ENCODE measurements at places on chromosomes 13 and 19.

- no peak for DNase-seq
Measured at GRCh38 chr13:23510979-23511735, 59.1 kb upstream of the TNFRSF19 start.

- DNase-seq, result no peak
Measured at GRCh38 chr19:41851456-41851855, 6.6 kb downstream of the DMRTC2 start.

GRCh38 chr13:113794764-113795173 is 35.7 kb downstream of the TMEM255B start:
- DNase-seq, result no peak

DNA sequence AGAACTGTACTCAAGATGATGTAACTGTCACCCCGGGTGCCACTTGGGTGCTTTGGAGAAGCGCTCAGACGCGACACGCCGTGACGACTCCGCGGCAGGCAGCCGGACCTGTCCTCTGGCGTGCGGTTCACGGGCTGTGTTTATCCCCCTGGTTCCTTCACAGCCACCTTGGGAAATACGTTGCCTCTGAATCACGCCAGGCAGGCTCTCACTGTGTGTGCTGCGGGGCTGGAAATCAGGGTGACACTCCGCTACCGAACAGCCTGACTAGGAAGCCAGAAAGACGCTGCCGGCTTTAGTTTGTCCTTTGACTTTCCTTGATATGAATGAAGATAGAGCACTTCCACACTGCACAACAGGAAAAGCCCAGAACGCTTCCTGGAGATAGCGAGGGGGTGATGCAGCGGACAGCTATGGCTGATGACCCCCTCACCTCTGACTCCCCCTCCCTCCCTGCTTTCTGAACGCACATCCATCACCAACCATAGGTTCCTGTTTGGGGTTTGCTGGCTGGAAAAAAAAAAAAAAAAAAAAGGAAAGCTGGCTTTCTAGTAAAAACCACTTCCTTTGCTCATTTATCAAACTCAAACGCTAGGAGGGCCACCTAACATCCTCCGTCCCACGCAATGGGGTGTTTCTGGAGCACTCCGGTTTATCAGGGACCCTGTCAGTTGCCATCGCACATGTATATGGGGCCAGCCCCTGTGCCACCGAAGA is 3.7 kb upstream of the GP6 start:
- DNase-seq, result peak; percentile 68

DNA sequence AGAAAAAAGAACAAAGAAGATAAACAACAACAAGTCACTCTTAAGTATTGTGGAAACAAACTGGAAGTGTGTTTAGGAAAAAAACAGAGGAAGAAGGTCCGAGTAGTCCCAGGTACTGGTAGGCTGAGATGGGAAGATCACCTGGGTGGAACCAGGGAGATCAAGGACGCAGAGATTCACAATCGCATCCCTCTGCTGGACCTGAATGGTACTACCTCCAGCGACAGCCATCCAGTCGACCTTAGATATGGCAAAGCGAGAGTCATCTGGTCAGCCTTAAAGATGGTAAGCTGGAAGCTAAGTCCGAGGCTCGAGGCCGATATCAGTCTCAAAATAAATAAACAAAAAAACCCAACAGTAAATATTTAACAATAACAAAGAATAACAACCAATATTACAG is 44.9 kb upstream of the ZNF91 start:
- DNase-seq, result no peak

- DNase-seq, result no peak
Measured at GRCh38 chr19:30284885-30285284, 87.3 kb upstream of the ZNF536 start.

GRCh38 chr19:1938071-1938470 is 2.9 kb upstream of the CSNK1G2 start:
- DNase-seq, result no peak

GRCh38 chr13:25196971-25197370 is 24.9 kb upstream of the AMER2 start:
- DNase-seq, result no peak

- no peak for DNase-seq
Measured at GRCh38 chr19:31408460-31409124, 59.4 kb upstream of the TSHZ3 start.

GRCh38 chr19:51593138-51593890 is 22.2 kb downstream of the ZNF175 start:
- DNase-seq, result no peak

DNA sequence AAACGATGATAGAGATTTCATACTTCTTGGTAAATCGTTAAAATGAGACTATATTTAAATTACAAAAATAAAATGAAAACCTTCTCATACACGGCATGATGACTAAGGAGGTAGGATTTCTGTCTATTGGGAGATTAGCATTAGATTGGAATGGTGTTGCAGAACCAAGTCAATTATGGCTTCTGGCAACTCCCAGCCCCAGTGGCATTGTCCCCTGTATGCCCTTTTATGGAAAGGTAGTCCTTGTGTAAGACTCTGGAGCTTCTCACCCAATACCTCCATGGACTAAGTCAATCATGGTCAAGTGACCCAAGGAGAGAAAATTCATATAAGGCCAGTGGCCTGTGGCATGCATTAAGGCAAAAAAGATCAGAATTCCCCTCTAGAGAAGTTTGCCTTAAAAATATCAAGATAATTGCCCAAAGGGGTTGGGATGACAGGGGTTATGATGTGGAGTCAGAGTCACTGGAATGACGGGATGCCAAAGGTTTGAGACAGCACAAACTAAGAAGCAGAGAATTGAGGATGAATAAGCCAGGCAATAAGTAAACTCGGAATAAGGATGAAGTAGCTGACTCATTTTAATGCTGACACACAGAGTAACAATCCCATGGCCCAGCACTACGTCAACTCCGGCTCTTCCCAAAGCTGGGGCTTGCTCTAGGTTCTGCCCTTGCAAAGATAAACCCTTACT is 57.8 kb upstream of the POSTN start:
- DNase-seq, result no peak

DNA sequence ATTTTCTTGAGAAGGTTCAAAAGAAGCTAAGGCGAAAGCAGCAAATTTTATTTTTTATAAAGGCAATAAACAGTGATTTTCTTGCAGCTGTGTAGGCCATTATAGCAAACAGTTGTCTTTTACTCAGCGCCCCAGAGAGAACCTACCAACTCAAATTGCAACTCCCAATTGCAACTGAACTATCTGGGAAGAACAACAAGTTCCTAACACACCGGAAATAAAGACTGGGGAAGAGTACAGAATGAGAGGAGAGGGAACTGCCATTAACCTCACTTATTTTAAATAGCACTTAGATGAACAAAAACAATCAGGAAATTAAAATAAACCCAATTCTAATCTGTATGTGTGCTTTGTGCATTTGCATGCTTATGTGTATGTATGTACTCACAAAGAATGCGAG is 171.1 kb downstream of the KCTD12 start:
- no peak for DNase-seq

DNA sequence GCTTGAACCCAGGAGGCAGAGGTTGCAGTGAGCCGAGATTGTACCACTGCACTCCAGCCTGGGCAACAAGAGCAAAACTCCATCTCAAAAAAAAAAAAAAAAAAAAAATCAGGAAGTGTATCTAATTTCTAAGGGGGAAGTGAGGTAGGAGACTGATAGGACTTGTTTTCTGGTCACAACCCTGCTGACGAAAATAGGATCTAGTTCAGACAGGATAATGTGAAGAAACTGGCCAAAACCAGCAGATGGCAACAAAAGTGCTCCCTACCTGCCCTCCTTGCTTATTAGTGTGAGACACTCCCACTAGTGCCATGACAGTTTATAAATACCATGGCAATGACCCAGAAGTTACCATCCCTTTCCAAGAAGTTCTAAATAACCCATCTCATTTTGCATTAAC is 36.0 kb upstream of the KPNA3 start:
- no peak for DNase-seq

DNA sequence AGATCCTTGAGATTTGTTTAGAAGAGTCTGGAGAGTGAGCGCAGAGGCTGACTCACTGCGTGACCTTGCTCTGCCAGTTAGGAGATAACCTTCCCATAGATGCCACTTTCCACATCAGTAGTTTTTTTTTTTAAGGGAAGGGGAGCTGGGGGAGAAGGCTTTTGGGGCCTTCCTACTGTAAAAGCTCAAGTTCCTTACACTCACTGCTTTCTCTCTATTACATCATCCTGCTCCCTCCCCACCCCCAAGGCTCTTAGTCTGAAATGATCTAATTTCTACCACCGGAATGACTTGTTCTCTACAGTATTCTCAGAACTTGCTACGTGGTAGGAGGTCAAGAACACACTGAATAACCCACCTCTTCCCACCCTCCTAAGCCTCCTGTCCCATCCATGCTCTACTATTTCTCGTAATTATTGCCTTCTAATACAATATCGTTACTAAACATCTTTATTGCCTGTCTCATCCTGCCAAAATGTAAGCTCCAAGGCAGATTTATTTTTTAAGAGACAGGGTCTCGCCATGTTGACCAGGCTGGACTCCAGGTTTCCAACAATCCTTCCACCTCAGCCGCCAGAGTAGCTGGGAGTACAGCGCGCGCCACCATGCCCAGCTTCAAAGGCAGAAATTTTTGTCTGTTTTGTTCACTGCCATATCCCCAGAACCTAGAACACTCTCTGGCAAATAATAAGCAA is 1.2 kb downstream of the LONP1 start:
- peak; percentile 84 for DNase-seq

- no peak for DNase-seq
Measured at GRCh38 chr13:20370815-20371421, 138.8 kb upstream of the GJB6 start.

- DNase-seq, result no peak
Measured at GRCh38 chr19:5628461-5628860, 5.6 kb downstream of the SAFB start.

DNA sequence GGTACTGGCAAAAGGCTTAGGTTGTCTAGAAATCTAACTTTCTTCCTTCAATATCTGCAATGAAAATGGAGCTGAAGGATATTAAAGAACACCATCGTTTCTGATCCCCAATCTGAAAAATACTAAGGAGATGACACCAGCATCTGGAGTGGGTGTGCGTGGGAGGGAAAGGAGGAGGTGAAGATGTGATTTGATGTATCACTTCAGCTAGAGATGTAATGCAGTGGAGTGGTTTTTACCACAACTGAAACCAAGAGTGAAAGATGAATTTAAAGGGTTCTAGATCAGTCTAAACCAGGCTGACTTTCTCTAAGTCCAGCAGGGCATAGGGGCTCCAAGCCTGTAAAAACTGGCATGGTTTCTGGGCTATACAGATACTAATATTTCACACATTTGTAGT is 148.4 kb downstream of the AKAP11 start:
- no peak for DNase-seq

GRCh38 chr13:40639221-40639681 is 27.2 kb downstream of the FOXO1 start:
- no peak for DNase-seq

GRCh38 chr13:90613076-90613795 is 734.3 kb upstream of the MIR17HG start:
- DNase-seq, result no peak

DNA sequence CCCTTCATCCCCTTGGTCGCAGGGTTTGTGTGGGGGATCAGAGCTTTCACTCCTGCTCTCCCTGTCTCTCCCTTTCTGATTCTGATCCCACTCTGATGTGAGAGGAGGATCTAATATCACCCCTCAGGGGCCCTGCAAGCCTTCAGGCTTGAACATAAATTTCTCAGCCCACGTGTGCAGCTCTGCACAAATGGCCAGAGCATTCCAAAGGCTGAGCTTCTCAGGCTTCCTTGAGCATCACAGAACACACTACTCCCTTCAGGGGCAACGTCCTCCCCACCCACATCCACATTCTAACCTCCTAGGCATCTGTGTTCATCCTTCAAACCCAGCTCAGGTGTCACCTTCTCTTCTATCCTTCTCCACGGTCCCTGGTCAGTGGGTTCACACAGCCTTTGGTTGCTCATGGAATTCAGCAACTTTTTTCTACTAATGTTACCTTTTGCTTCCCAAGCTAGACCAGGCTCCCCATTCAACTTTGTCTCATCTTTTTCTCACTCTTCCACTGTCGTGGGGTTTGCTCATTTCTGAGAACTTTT is 24.4 kb upstream of the DOCK9 start:
- no peak for DNase-seq

- no peak for DNase-seq
Measured at GRCh38 chr13:102045731-102046130, 356.1 kb downstream of the FGF14 start.

DNA sequence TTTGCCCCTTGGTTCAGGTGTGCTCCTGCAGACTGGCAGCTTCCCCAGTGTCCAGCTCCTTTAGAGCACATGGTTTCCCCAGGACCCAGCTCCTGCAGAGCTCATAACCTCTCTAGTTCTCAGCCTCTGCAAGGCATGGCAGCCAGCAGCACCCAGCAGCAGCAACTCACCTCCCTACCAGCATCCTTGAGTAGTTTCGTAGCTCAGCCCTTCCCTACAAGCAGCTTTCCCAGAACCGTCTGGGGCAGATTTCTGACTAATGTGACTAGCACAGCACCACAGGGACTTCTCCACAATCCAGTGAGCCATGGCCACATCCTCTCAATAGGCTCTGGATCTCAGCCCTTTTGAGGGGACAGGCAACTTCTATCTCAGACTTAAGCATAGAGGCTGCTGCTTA is 14.1 kb upstream of the METTL21C start:
- DNase-seq, result no peak

DNA sequence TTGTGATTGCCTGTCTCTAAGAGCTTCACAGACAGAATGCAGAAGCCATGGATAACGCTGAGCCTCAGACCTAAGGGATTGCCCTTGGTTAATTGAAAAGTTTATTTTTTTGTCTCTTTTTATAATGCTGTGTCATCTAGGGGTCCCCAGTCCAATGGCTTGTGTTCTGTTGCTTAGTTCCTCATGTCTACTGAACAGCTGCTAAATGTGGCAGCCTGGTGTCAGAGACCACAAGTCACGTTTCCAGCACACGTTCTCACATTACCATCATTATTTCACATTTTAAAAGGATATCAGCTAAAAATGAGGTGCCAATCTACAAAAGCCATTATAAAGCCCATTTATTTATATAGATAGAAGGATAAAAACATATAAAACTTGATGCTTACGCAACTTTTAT is 1362.0 kb downstream of the PCDH9 start:
- DNase-seq, result no peak

DNA sequence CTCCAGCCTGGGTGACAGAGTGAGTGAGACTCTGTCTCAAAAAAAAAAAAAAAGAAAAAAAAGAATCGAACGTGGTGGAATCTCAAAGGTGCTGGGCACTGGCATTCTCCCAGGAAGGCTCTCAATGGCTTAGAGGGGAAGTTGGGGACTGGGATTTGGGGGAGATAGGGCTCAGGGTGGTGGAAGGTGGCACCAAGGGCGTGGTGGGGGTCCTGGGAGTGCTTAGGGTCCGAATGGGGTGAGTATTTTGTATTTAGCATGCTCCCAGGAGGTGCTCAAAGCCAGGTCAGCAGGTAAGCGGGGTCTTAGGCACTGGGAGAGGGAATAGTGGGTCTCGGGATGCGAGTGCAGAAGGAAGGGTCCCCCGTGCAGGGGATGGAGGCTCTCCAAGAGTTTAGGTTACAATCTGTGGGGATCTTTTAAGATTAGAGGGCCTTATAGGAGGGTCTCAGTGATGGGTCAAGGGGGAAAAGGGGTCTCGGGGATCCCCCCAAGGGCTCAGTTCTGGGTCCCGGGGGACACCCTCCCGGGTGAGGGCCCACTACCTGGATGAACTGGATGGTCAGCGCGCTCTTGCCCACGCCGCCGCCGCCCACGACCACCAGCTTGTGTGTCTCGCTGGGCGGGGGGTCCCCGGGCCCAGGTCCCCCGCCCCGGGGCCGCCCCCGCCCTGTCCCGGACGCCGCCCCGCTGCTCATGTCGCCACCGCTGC is 386 bp downstream of the RRAS start:
- DNase-seq, result no peak

- DNase-seq, result no peak
Measured at GRCh38 chr13:42899266-42899665, 92.8 kb downstream of the EPSTI1 start.

- DNase-seq, result no peak
Measured at GRCh38 chr19:47776568-47776967, 1.9 kb upstream of the SELENOW start.
